NCI-H1048 (cell line): ENCODE measurements at places on chromosomes 7 and 10.

DNA sequence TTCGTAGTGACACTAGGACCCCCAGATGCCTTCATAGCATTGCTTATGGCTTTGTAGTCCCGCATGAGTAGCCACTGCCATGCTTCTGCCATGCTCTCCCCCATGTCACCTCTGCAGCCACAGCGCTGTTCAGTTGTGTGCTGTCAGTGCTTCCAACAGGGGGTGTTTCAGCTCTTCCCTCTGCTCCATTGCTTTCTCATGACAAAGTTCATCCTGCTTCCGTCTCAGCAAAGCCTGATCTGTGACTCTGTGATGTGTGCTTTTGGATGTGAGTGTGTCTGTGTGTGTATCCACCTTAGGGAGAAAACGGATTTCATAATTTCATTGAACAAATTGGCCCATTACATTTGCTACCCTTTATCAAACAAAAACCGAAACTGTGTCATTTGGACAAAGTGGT is 134.9 kb upstream of the SAMD8 start:
- no peak for DNase-seq

DNA sequence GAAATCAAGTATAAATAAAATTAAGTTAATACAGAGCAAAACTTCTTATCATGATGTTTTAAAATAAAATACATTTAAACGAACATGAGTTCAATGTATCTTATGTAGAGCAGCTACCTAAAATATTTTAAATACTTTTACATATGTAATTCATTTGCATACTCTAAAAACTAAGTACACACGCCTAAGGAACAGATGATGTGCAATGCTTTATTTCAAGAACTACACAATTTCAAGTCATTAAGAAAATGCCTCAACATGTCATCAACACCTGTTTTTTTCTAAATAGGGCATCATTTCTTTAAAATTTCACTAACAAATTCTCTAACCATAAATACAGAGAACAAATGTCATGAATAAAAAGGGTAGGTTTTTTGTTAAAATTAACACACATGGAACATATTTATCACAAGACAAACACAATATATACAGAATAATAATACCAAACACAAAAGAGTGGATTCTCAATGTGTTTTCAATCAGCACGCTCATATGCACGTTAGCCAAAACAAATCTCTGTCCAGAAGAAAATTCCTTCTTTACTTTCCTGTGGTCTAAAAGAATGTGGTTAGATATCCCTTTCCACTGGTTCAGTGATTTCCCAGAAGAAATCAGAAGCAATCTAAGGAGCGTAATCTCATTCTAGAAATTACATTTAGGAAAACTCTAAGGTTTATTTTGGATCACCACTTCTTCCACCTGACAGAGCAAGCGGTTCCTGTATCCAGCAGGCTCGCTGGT is 73.0 kb upstream of the PFKP start:
- no peak for DNase-seq

- no peak for DNase-seq
These were observed 437.5 kb upstream of the MBL2 start for GRCh38 chr10:53209944-53210611.

DNA sequence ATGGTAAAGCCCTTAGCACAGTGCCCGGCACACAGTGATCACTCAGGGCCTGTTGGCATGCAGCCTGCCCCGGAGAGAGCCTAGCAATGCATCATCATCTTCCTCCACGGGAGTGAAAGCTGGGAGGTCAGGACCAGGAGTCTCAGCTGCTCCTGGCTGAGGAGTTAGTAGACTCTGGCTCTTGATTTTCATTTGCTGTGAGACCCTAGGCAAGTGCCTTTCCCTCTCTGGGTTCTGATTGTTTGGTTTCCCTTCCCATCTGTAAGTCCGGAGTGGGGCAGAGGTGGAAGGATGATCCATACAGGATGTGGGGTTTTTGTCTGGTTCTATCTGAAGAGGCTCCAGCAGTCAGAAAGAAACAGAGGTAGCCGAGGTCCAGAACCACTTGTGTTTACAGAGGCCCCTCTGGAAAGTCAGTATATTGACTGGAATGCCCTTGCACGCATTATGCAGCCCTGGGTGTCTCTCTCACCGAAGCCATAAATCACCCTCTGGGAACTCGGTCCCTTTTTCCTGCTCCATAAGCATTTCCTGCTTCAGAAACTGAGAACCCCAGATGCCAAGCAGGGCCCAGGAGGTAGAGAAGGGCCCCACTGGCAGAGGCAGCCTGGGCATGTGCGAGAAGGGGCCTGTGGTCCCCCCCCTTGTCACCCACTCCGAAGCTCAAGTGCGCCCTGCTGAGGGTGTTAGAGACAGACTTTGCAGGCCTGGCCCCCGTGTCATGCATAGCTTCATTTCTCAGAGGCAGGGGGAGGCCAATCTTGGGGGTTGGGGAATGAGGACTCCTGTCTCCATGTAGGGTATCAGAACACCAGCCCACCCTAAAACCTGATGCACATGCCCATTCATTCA is 8.5 kb downstream of the UNC5B start:
- no peak for DNase-seq

- no peak for DNase-seq
These were observed 189.5 kb downstream of the TRIL start for GRCh38 chr7:28768577-28769147.

GRCh38 chr7:111394891-111395290 is 167.4 kb downstream of the IMMP2L start:
- DNase-seq = no peak

DNA sequence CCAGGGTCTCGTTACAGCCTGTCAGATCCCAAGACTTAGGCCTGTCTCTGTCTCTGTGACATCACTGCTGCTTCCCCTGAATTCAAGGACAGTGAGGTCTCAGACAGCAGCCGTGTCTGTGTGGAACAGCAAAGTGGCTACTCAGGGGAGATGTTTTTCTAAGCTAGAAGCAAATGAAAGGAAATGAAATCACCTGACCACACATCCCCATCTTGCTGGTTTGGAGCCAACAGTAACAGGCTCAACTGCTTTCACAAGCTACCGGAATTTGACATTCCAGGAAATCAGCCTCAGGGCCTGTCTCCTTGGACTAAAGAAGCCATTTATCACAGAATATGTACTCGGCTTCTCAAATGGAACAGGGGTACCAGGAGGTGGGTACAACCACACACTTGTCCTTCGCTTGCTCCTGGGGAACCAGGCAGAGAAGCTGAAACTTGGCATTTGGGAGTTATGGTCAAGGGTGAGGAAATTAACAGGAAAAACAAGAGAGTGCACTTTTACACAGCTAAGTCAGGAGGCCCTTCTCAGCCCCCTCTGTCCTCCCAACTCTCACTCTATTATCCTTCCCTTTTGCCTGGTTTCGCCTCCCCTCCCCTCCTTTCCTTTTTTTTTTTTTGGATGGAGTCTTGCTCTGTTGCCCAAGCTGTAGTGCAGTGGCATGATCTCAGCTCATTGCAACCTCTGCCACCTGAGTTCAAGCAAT is 73.2 kb downstream of the SPDYE5 start:
- DNase-seq = no peak

DNA sequence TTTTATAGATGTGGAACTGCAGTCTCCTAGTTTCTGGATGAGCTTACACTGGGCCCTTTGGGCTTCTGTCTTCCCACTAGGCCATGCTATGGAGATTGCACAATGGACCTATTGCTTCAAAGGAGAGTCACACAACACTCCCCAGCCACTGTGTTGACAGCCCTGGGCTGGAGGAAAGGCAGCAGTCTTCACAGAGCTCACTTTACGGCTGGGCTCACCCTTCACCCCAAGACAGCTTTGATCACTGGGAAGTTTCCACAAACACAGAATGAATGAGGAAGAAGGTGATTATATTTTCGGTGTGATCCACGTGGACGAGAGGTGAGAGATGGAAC is 92.7 kb upstream of the GDF10 start:
- DNase-seq = no peak
